ENCODE measurements at places on chromosomes 11 and 22. TPM values are rescaled to one million over a fixed set of nuclear protein-coding genes. Genes with fewer than 3 reads are reported as not detected.

GRCh38 chr22:23178512-23179254 lies 1.6 kb upstream of the BCR start:
- DNase-seq = peak; percentile 38

- DNase-seq = peak; percentile 33
Observed at GRCh38 chr22:44080936-44081861, 57.1 kb downstream of the PARVB start.

GRCh38 chr11:44577231-44577830 lies 11.9 kb downstream of the CD82 start:
- peak; percentile 77 for DNase-seq

DNA sequence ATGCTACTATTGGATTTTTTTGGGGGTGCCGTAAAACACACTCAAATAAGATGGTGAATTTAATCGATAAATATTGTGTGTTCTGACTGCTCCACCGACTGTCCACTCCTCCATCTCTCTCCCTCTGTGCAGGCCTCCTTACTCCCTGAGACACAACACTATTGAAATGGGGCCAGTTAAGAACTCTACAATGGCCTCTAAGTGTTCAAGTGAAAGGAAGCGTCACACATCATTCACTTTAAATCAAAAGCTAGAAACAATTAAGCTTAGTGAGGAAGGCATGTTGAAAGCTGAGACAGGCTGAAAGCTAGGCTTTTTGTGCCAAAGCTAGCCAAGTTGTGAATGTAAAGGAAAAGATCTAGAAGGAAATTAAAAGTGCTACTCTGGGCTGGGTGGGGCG lies 156.7 kb downstream of the CTTN start:
- no peak for DNase-seq

The MRGPRF gene
- 0.53 TPM for total RNA-seq

The BCO2 gene
- total RNA-seq = 1.0 TPM

DNA sequence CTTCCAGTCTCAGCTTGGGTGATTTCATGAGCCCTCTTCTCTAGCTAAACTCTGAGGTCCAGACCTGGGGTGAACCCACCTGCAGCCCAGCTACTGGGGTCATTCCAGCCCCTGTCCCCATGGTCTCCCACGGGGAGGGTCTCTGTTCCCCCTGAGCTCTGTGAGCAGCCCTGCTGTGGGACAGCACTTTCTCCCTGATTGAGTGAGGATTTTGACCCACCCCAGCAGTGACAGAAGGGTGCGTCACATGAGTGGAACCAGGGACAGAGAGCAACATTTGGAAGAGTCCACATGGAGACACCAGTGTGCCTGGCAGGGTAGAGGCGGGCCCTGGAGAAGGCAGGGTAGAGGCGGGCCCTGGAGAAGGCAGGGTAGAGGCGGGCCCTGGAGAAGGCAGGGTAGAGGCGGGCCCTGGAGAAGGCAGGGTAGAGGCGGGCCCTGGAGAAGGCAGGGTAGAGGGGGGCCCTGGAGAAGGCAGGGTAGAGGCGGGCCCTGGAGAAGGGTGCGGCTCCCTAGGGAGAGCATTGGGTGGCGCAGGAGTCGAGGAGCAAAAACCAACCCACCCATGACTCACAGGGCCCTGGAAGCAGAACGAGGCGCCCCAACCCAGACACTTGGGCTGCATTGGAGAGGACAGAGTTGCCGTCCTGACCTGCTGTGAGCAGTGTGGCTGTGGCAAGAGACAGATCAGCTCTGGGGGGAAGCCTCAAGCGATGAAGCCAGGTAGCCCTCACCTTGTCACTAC lies 227.7 kb upstream of the B3GAT1 start:
- DNase-seq = peak; percentile 18

The RAG2 gene
- not detected for total RNA-seq

- peak; percentile 29 for DNase-seq
Observed at GRCh38 chr11:113806406-113806805, 26.8 kb downstream of the CLDN25 start.

- no peak for DNase-seq
Observed at GRCh38 chr11:106551744-106552673, 466.3 kb downstream of the GUCY1A2 start.

The SAMM50 gene
- total RNA-seq = 32.6 TPM

- no peak for DNase-seq
Observed at GRCh38 chr22:46728470-46728869, 9.6 kb downstream of the CERK start.

The APOL5 gene
- not detected for total RNA-seq

- DNase-seq = no peak
Observed at GRCh38 chr11:60762851-60763691, 6.4 kb downstream of the MS4A15 start.

The DEFB131B gene
- total RNA-seq = not detected

DNA sequence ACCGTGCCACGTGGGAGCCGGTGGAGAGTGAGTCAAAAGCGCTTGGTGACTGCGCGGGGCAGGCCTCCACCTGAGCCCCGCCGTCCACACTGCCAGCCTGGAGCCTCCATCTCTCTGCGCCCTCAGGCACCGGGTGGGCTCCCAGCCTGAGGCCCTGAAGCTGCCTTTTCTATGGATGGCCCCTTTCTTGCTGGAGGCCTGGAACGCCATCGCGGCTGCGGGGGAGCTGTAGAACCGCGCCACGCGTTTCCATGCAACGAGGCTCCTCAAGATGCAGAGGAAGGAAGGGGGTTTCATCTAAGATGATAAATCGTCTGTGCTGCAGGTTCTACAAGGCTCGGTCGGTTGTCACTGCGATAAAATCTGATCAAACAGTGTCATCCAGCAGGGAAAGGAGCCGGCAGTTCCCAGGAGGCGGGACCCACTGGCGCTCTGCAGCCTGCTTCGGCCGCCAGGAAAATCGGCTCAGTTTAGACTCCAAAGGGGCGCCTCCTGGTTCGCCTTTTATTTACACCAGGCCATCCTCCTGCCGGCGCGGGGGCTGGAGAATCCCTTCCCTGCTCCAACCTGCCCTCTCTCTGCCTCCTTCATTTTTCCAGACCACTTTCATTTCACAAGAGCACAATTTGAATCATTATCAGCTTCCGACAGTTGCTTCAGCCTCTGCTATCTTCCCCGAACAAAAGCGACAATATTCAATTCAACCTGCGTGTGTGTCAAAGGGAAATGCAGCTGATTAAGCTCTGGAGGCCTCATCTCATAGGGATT lies 624.4 kb downstream of the BRD1 start:
- DNase-seq = no peak

GRCh38 chr11:707817-708420 lies 1.9 kb downstream of the EPS8L2 start:
- no peak for DNase-seq

GRCh38 chr22:44658311-44658953 lies 43.6 kb upstream of the PRR5 start:
- no peak for DNase-seq

GRCh38 chr11:69014084-69014851 lies 1.2 kb upstream of the MRGPRF start:
- DNase-seq = no peak

The INPP5J gene
- total RNA-seq = under 0.01 TPM

DNA sequence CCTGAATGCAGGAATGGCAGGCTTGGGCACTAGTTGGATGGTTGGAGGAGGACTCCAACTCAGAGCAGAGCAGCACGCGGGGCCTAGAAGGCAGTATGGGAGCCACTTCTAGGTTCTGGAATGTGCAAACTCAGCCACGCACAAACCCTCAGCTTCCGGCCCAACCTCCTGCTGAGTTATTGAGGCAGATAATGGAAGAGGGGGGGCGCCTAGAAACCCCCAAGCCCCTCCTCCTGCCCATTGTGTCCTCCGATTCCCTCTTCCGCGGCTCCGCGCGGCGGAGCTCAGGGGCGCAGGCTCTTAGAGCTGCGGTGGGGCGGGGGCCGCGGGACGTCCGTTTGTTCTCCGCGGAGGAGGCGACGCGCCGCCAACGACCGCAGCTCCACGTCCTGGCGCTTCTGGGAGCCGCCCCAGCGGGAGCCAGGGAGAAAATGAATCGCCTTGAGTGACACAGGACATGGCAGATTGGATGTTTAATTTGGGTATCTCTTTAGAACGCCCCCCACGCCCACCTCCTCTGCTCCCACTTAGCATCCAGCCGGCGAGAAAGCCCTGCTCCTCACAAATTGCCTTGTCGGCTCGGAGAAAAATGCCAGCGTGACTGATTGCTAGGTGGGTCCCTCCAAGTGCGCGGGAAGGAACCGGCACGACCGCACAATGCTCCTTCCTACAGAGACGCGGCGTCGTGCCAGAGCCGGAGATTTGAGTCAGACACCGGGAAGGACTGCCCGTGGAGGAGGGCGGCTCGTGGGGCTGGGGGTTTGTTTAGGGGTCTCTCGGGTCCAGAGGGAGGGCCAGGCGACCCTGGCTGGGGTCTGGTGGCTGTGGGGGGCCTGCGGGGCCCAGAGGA lies 144.6 kb downstream of the NECTIN1 start:
- peak; percentile 51 for DNase-seq

GRCh38 chr11:3008746-3009336 lies 16.7 kb upstream of the NAP1L4 start:
- no peak for DNase-seq

The OR51B5 gene
- total RNA-seq = not detected

- no peak for DNase-seq
Observed at GRCh38 chr22:19656541-19657251, 57.6 kb upstream of the SEPTIN5 start.

GRCh38 chr11:46296528-46297448 lies 19.3 kb downstream of the CREB3L1 start:
- no peak for DNase-seq

DNA sequence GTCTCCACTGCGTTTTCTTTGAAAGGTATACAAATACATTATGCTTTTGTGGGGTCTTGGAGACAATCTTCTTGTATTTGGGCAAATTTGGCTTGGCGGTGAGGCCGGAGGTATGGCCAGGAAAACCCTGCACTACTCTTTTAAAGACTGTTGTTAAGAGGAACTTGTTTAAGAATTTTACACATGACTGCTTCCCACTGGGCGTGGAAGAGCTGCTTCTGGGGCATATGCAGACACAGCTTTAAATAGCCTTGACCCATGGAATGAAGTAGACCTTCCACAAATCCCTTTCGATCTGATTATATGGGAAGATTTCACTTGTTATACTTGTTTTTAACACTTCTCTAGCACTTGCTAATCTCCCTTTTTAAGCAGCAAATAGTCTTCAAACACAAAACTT lies 453.6 kb downstream of the MN1 start:
- DNase-seq = no peak

GRCh38 chr11:12241971-12242672 lies 131.7 kb downstream of the MICAL2 start:
- no peak for DNase-seq

The OR6T1 gene
- total RNA-seq = not detected

- no peak for DNase-seq
Observed at GRCh38 chr11:57349491-57350274, 11.5 kb downstream of the P2RX3 start.

DNA sequence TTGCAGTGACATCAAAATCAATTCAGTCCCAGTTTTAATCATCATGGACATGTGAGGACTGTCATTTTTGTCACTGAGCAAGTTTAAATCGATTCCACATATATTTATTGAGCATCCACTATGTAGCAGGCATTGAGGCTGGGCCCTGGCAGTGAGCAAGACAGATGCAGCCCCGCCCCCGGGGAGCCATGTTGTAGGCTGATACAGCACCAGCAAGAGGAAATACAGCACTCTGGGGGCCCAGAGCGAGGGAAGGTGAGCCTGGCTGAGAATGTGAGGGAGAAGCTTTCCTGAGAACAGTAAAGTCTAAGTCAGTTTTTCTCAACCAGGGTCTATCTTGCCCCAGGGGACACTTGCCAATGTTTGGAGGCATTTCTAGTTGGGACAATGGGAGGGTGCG lies 108.6 kb upstream of the ASPHD2 start:
- DNase-seq = no peak

GRCh38 chr22:32987081-32987631 lies 71.0 kb downstream of the SYN3 start:
- peak; percentile 89 for DNase-seq

DNA sequence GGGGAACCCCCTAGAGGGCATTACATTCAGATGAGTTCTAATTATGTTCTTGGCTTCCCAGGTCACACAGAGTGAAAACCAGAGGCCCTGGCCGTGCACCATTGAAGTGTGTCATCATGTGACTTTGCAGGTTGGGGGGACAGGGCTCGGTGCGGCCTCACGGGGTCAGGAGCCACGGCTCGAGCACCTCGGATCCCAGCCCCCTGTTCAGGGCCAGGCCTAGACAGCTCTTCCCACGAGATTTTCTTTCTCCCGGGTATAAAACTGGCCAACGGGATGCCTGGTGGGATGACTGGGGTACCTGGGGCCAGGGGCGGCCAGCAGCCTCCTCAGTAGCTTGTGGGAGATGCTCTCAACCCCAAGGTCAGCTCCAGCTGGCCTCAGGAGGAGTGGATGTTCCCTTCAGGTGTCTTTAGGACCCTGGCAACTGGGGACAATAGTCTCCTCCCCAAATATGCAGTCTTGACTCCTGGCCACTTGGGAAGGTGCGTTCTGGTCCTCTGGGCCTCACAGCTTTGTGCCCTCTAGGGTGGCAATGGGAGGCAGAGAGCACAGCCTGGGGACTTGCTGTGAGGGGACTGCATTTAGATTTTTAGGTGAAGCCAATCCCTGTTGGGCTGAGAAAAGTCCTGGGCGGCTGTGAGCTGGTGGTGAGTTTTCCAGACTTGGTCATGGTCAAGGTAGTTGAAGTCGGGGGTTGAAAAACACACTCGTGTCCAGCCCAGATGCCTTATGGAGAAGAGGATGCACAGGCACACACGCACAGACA lies 95.6 kb downstream of the KCNQ1 start:
- DNase-seq = no peak

DNA sequence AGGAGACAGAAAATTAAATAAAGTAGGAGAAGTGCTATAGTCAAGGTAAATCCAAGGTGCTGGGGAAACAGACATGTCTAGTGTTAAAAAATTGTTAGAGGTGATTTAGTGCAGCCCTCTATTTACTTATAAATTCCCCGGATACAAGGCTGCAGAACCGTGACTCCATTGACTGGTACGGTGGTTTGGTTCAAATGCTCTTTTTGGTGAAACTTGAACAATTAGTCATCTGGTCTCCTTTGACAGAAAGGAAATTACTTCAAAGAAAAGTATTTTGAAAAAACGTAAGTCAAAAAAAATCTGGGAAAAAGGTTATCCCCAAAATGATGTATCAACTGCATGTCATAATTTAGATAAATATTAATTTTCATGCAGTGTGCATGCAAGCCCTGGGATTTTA lies 399.2 kb downstream of the CNTN5 start:
- DNase-seq = peak; percentile 0

GRCh38 chr11:117814204-117814765 lies 10.3 kb downstream of the FXYD2 start:
- DNase-seq = no peak

DNA sequence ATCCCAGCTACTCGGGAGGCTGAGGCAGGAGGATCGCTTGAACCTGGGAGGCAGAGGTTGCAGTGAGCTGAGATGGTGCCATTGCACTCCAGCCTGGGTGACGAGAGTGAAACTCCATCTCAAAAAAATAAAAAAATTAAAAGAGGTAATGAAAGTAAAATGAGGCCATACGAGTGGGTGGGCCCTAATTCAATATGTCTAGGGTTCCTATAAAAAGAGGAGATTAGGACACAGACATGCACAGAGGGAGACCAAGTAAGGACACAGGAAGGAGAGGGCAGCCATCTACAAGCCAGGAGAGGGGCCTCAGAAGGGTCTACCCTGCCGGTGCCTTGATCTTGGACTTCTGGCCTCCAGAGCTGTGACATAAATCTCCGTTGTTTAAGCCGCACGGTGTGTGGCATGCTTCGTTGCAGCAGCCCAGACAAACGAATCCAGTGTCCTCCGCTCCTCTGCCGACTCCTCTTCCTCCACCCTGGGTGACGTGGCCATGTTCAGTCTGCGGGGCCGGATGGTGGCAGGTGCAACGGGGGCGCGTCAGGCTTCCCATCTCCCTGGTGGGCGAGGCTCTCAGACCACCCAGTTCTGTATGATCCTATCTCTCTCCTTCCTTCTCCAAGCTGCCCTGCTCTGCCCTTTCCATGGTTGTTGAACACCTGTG lies 51.6 kb upstream of the PARVG start:
- DNase-seq = no peak

The FAT3 gene
- under 0.01 TPM for total RNA-seq
